Ovary (tissue), 10 donors: ENCODE measurements at places on chromosomes 12 and 14.

GRCh38 chr14:57244106-57244505 is 24.6 kb downstream of the EXOC5 start:
- DNase-seq: no peak

GRCh38 chr14:54890788-54891187 is 11.8 kb downstream of the GCH1 start:
- no peak for DNase-seq

DNA sequence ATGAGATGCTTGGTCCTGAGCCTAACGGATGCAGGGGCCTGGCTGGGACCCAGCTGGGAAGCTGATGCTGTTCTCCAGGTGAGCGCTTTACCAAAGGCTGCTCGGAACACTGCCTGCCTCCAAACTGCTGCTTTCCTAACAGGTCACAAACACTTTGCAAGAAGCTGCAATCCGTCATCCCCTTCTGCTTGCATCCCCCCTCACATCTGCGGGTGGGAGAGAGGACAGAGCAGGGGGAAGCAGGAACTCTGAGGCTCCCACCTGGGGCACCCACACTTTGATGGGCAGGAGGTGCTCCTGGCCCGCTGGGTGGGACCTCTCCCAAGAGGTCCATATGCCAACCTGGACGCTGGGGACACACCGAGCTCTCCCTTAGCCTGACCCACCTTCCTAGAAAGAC is 24.9 kb upstream of the PPP2R5C start:
- no peak for DNase-seq

- no peak for DNase-seq
Observed at GRCh38 chr14:47366006-47366405, 309.4 kb downstream of the MDGA2 start.

GRCh38 chr12:123006977-123007376 is 26.5 kb downstream of the ARL6IP4 start:
- DNase-seq: no peak

DNA sequence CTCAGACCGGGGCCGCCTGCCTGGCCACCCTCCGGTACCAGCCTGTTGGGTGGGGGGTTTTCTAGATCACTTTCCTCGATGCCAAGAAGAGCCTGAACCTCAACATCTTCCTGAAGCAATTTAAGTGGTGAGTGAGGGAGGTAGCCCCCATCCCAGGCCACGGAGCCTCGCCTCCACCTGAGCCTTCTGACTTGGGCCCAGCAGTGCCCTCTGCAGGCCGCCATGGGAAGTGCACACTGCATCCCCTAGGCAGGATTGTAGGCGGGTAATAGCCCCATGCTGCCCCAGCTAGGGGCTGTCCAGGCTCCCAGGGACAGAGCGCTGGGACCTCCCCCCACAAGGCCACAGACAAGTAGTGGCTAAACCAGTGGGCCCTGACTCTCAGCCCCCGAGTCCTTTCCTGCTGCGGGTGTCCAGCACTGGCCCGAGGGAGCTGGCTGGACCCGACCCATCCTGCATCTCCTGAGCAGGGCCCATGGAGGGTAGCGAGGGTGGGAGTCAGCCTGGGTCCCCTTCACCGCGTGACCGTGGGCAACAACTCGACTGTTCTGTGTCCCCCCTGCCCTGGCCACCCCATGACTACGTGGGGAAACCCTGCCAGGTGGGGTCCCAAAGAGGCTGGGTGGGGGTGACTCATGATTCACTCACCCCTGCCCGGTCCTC is 15.3 kb upstream of the ADSS1 start:
- peak; percentile 49 for DNase-seq

- DNase-seq: no peak
Observed at GRCh38 chr12:109458086-109458485, 19.0 kb downstream of the KCTD10 start.

- DNase-seq: no peak
Observed at GRCh38 chr14:92794547-92794941, 439 bp downstream of the GOLGA5 start.

DNA sequence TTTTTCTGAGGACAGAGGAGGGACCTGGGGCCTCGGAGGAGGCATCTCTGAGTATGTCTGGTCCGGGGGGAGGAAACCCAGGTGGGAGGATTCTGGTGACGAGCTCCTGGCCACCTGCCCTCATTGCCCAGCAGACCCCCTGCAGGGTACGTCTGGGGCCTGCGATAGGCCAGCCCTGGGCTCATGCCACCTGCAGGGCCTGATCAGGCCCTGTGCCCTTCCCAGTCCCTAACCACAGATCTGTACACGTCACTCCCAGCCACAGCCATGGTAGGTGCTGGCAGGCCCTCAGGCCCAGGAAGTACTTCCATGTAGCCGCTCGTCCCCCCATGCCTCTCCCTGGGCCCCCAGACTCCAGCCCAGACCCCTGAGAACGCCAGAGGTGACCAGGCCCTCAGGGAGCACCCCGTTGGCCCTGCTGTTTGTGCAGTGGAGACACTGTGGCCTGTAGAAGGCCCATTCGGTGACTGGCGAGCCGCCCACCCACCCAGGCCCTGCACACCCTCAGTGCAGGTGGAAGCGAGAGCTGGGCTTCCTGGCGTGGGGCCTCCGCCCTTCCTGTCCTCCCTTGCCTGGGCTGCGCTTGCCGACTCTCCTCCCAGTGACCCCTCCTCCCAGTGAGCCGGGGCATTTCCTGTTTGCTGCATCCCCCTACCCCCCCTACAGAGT is 5.7 kb downstream of the INF2 start:
- DNase-seq: no peak

GRCh38 chr12:68746572-68747180 is 700 bp downstream of the SLC35E3 start:
- DNase-seq: peak; percentile 55

- no peak for DNase-seq
Observed at GRCh38 chr14:99157676-99158075, 114.3 kb downstream of the BCL11B start.

- no peak for DNase-seq
Observed at GRCh38 chr14:35879654-35880249, 53.6 kb downstream of the BRMS1L start.

DNA sequence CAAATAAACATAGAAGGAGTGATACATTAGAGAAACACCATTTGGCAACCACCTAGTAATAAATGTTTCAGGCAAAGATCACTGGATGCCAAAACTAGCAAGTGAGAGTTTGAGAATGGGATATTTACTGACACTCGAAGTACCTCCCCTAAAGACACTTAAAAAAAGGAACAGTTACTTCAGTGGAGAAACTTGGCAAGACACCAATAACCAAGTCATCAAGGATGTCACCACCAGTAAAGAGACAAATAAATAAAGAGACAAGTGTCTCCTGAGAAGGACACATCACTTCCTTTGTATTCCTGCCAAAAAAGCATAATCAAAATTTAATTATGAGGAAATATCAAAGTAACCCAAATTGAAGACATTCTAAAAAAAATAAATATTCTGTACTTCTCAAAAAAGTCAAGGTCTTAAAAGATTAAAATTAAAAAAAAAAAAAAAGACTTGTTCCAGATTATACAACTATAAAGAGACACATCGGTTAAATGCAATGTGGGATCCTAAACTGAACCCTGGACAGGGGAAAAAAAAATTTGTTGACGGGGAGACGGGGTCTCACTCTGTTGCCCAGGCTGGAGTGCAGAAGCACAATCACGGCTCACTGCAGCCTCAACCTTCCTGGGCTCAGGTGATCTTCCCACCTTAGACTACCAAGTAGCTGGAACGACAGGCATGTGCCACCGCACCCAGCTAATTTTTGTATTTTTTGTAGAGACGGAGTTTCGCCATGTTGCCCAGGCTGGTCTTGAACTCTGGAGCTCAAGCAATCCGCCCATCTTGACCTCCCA is 26.4 kb downstream of the TM7SF3 start:
- no peak for DNase-seq

GRCh38 chr12:124814741-124815613 is 48.7 kb downstream of the SCARB1 start:
- DNase-seq: no peak

- DNase-seq: no peak
Observed at GRCh38 chr12:107537464-107538119, 148.0 kb upstream of the PWP1 start.

- no peak for DNase-seq
Observed at GRCh38 chr12:116303929-116304328, 26.4 kb upstream of the MED13L start.

- DNase-seq: no peak
Observed at GRCh38 chr12:29510591-29511185, 13.2 kb upstream of the OVCH1 start.

DNA sequence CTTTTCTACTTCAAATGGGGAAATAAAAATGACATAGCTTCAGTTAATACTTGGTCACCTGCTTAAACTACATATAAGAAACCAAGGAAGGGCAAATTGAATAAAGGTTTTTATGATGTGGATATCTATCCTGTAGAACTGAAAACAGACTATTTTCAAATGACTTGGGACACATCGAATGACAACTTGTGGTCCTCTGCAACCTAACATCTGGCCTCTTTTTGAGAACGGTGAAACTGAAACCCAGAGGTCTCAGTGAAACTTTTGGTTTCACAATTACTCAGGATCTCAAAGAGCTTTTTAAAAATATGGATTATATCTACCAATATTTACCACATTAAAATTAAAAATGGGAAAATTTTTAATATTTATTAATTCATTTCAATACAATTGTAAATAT is 65.2 kb downstream of the PPP2R5E start:
- no peak for DNase-seq

GRCh38 chr14:89828471-89829165 is 125.9 kb downstream of the EFCAB11 start:
- DNase-seq: no peak

DNA sequence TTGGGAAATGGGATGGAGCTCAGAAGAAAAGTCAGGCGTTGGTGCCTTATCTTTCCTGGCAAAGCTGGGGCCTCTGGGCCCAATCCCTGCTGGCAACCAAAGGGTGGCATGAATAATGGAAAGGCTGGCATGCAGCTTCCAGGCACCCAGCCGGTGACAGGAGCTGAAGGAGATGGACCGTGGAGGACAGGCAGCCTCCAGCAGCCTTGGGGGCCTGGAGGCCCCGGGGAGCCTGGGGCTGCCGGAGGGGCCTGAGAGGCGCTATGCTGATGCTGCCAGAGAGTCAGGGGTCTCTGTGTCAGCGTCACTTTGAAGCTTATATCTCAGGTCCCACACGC is 38.2 kb upstream of the EML1 start:
- DNase-seq: no peak

DNA sequence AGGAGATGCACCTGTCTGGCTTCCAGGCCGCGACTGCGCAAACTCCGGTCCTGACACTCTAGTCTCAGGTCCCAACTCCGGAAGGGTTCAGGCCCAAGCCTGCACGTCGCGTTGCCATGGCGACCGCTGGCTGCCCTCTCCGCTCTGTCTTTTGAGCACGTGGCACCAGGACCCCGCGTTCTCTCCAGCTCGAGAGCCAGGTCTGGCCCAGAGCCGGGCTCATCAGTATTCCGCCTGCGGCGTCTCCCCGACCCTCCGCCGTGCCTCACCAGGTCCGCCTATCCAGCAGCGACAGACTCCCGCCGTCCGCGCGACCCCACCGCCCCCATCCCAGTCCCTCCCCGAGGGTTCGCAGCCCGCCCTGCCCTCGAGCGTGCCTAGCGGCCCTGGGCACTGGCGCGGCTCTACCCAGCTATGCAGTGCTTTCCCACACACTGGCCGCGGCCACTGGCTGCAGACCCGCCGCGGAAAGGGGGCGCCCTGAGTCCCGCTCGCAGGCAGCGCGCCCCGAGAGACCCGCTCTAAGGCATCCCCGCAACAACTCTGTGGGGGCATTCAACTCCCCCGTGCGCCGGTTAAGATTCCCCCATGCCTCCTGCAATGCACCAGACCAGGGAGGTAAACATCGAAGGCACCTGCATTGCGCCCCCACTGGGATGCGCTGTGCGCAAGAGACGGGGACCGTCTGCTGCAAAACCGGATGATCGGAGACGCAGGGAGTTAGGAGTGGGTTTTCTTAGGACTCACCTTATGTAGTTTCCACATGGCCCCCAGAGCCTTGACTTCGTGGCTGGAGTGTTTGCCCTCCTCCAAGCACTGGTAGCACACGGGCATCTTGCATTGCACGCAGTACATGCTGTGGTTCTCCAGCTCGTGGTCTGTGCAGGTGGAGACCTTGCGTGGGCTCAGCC is 1.3 kb downstream of the TRIM9 start:
- peak; percentile 20 for DNase-seq

DNA sequence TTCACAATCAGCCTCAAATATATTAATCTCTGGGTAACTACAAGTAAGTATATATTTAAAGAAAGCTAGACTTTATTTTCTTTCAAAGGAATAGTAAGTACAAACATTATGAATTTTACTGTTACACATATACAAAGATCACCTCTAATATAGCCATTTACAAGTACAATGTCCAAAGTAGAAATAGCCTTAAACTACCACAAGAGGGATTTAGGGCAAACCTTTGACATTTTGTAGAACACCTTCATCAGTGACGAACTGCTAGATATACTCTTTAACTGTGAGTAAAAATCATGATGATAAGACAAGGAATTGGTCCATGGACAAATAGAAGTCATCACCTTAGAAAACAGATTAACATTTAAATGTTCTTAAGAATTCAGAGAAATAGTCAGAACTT is 69.8 kb downstream of the CNTN1 start:
- no peak for DNase-seq

GRCh38 chr12:2298556-2299200 is 245.9 kb downstream of the CACNA1C start:
- DNase-seq: no peak

GRCh38 chr14:99055019-99055418 is 217.0 kb downstream of the BCL11B start:
- DNase-seq: no peak

DNA sequence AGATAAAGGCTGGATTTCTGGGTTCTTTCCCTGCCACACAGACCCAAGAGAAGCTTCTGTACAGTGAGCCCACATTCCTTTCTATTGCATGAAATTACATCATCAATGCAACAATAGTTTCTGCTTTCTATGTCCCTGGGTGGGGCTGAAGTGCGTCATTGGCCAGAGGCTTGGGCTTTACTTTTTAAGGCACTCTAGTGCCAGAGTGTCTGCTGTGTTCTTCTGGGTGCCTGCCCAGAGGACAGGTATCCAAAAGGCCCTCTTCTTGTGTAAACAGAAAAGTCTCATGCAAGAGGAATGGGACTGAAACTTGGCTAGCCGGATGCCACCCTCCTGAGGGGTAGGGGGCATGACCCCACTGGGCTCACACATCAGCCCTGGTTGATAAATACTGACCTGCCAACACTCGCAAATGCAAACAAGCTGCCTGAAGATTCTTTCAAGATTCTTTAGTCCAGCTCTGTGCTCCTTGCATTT is 5.9 kb downstream of the KRT86 start:
- no peak for DNase-seq

- no peak for DNase-seq
Observed at GRCh38 chr14:93375673-93376156, 28.7 kb downstream of the COX8C start.

- DNase-seq: peak; percentile 49
Observed at GRCh38 chr12:92034858-92035401, 110.7 kb downstream of the BTG1 start.

DNA sequence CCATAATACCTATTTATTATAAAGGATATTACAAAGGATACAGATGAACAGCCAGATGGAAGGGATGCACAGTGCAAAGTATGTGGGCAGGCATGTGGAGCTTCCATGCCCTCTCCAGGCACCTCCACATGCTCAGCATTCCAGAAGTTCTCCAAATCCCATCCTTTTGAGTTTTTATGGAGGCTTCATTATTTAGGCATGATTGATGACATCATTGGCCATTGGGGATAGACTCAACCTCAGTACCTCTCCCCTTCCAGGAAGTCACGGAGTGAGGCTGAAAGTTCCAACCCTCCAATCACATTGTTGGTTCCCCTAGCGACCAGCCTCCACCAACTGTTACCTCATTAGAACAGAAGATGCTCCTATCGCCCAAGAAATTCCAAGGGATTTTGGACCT is 156.4 kb downstream of the ATP23 start:
- no peak for DNase-seq

GRCh38 chr14:93930296-93930988 is 3.3 kb downstream of the FAM181A start:
- DNase-seq: no peak
